ENCODE measurements at places on chromosomes 11 and 22. TPM values are rescaled to one million over a fixed set of nuclear protein-coding genes. Genes with fewer than 3 reads are reported as not detected.

- H3K4me1 ChIP-seq, result peaks cover 16% of the 10 kb centered on the region
- H3K27ac ChIP-seq, result no peak overlapping the region
- H3K4me3 ChIP-seq, result no peak overlapping the region
- DNase-seq, result no peak
- H3K36me3 ChIP-seq, result no peaks in the 10 kb centered on the region
These were observed 34.0 kb upstream of the A4GALT start for GRCh38 chr22:42754658-42755057.

GRCh38 chr22:37880668-37881440 is 25.2 kb upstream of the MICALL1 start:
- peaks cover 25% of the 10 kb centered on the region for H3K36me3 ChIP-seq
- H3K27ac ChIP-seq, result peak overlapping the region; percentile 32
- H3K4me1 ChIP-seq, result peaks cover 14% of the 10 kb centered on the region
- no peak for DNase-seq

DNA sequence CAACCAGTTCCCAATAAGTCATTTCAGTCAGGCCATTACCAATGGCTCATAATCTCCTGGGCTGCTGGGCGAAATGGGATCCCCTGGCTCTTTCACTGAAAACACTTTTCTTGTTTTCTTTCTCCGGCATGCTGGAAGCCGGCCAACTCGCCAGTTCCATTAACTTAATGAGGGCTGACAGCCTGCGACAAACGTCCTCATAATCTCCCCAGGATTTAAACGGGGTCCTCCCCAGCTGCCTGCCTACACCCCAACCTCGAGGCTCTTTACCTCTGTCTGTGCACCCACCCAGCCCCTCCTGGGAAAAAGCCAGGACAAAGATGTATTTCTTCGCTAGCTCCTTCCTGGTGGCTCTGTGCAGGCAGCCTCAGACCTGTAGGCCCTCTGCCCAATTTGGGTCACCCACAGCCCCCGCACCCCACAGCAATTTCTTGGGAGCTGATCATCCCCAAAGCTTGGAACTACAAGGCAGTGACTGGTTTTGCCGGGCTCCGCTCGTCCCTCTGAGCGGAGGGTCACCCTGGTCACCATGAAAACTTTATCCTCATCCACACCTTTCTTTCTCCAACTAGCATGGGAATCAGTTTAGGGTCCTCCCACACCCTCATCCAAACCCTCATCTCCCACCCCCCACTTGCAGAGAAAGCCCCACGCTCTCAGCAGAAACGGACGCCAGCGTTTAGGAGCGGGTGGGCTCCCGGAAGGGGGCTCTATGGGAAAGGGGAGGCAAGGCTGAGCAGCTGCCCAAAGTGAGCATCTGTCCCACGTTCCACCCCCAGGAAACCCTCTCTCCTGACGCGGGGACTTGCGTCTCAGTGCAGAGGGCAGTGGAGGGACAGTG is 51.1 kb upstream of the KCNQ1OT1 start:
- no peak overlapping the region for H3K4me3 ChIP-seq
- peaks cover 2% of the 10 kb centered on the region for H3K36me3 ChIP-seq
- peaks cover 12% of the 10 kb centered on the region for H3K27me3 ChIP-seq
- H3K27ac ChIP-seq, result no peak overlapping the region

GRCh38 chr11:65445101-65445603 is 22.6 kb downstream of the NEAT1 start:
- no peak for DNase-seq
- H3K27me3 ChIP-seq, result no peaks in the 10 kb centered on the region
- no peak overlapping the region for H3K4me3 ChIP-seq

DNA sequence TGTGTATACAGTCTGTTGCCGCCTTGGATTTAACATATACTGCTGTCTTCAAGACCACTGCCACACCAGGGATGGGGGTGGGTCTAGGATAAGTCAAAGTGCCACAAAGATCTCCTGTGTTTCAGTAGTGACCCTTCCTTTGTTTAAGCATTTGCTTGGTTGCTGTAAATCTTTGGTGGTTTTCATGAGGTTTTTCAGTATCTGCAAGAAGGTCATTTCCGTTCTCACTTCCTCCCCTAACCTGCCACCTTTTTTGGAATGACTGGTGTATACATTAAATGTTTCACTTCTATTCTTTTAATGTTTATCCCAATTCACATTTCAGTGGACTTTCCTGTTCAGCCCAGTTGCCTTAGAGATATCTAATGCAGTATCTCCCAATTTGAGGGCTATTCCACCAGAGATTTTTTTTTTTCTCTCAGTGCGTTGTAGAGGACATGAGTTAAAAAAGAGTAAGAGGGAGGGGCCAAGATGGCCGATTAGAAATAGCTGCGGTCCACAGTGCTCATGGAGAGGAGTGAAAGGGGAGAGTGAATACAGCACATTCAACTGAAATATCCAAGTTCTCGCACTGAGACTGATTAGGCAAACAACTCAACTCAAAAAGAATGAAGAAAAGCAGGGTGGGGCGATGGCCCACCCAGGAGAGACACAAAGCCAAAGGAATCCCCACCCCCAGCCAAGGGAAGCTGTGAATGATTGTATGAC is 43.2 kb downstream of the USP47 start:
- no peak overlapping the region for H3K27ac ChIP-seq
- H3K4me3 ChIP-seq, result no peak overlapping the region
- H3K4me1 ChIP-seq, result peaks cover 34% of the 10 kb centered on the region
- no peaks in the 10 kb centered on the region for H3K27me3 ChIP-seq

DNA sequence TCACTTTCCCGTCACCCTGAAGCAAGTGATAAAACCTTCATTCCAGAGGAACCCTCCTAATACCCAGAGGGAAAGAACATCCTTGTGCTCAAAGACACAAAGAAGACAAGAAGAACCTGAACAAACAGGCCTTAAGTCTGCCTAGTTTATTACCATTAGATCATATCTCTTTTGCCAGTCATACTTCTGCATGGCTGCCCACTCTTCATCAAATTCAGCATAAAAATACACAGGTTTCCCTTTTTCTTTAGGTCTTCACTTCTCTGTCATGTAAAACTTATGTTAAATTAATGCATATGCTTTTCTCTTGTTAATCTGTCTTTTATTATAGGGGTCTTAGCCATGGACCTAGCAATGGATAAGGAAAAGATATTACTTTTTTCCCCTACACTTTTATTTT is 459.7 kb downstream of the DLG2 start:
- no peak overlapping the region for H3K4me3 ChIP-seq
- H3K27me3 ChIP-seq, result peaks cover 10% of the 10 kb centered on the region
- no peak overlapping the region for H3K27ac ChIP-seq

The OR51B4 gene
- total RNA-seq, result not detected

The GLB1L3 gene
- not detected for total RNA-seq

DNA sequence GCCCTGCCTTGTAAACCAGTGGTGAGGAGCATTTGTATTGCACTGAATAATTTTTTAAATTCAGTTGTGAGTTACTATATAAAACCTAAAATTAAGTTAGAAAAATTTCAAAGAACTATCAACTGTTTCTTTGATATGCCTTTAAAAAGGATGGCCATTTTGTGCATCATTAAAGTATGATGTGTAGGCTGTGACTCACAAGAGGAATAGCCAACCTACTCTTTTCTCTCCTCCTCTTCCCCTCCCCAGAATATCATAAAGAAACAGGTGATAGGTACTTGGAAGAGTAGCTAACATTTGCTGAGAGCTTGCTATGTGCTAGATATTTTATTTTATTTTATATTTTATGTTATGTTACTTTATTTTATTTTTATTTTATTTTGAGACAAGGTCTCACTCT is 10.6 kb upstream of the PIK3C2A start:
- H3K4me1 ChIP-seq, result peaks cover 4% of the 10 kb centered on the region
- H3K27me3 ChIP-seq, result no peaks in the 10 kb centered on the region
- H3K4me3 ChIP-seq, result no peak overlapping the region
- H3K36me3 ChIP-seq, result no peaks in the 10 kb centered on the region

GRCh38 chr22:33723915-33724314 is 196.4 kb downstream of the LARGE1 start:
- no peak for DNase-seq
- peaks cover 19% of the 10 kb centered on the region for H3K4me1 ChIP-seq
- no peak overlapping the region for H3K27ac ChIP-seq
- no peak overlapping the region for H3K4me3 ChIP-seq
- H3K36me3 ChIP-seq, result no peaks in the 10 kb centered on the region
- H3K27me3 ChIP-seq, result no peaks in the 10 kb centered on the region

DNA sequence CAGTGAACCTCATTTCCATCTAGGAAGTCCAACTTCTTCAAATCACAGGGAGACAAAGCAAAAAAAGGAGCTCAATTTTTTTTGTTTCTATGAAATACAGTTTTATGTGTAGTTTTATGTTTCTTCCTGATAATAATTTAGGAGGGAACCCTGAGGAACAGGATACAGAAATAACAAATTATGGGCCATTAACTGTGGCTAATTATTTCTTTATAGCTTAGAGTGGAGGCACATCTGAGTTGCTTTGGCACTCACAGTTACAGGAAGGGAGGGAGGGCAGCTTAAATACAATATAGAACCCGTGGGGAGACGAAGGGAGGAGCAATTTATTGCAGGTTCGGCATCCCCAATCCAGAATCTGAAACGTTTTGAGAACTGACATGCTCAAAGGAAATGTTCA is 37.1 kb upstream of the HORMAD2 start:
- peaks cover 22% of the 10 kb centered on the region for H3K4me1 ChIP-seq
- no peak for DNase-seq
- H3K36me3 ChIP-seq, result no peaks in the 10 kb centered on the region
- H3K27me3 ChIP-seq, result no peaks in the 10 kb centered on the region

DNA sequence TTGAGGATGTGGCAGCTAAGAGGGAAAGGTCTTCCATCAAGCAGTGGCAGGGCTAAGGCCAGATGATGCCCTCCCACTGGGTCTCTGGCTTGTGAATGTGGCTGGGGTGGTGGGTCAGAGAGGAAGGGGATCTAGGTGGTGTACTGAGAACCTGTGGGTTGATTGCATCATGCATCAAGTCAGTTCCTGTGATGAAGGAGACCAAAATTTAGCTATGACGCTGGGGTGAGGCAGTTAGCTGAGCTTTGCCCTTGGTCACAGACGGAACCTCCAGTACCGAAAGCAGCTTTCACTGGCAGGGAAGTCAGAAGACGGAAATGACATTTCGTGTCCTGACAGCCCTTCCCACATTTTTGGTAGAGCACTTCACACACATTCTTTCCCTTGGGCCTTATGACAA is 20.7 kb downstream of the ATG16L2 start:
- DNase-seq, result no peak
- peak overlapping the region; percentile 77 for H3K27ac ChIP-seq
- H3K36me3 ChIP-seq, result peaks cover 18% of the 10 kb centered on the region
- no peaks in the 10 kb centered on the region for H3K27me3 ChIP-seq
- H3K4me1 ChIP-seq, result peaks cover 48% of the 10 kb centered on the region

DNA sequence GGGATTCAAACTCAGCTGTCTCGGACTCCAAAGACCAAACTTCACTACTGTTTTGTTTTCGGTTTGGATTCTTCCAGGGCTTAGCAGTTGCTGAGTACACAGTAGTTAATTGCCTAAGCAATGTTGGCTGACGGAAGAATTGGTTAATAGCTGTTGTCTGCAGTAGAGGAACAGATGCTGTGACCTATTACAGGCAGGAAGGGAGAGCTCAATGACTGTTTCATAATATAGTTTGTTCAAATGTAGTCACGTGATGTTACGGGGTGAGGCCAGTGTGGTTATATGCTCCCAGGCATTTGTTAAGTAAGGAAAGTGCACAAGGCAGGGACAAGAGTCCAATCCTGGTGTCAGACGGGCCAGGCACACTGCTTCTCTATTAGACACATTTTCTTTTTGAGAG is 222.6 kb upstream of the CCDC90B start:
- H3K27ac ChIP-seq, result no peak overlapping the region
- no peak for DNase-seq
- H3K4me3 ChIP-seq, result no peak overlapping the region
- no peaks in the 10 kb centered on the region for H3K4me1 ChIP-seq
